ENCODE measurements at places on chromosomes 4 and X.
A peak's percentile ranks its signal among the peaks of the same experiment; 100 is the strongest.

GRCh38 chr4:2672700-2673099, 83.4 kb downstream of the TNIP2 start:
- DNase-seq = no peak

GRCh38 chr4:4333265-4333706, 43.2 kb downstream of the ZBTB49 start:
- DNase-seq = no peak

DNA sequence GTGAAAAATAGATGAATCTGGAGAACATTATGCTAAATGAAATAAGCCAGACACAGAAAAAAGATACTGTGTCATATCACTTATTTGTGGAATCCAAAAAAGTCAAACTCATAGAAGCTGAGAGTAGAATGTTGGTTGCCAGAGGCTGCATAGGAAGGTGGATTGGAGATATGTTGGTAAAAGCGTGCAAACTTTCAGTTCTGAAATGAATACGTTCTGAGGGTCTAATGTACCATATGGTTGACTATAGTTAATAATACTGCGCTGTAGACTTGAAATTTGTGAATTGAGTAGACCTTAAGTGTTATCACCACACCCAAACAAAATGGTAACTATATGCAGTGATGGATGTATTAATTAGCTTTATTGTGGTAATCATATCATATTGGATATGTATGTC, 45.0 kb upstream of the UPRT start:
- no peak for DNase-seq

DNA sequence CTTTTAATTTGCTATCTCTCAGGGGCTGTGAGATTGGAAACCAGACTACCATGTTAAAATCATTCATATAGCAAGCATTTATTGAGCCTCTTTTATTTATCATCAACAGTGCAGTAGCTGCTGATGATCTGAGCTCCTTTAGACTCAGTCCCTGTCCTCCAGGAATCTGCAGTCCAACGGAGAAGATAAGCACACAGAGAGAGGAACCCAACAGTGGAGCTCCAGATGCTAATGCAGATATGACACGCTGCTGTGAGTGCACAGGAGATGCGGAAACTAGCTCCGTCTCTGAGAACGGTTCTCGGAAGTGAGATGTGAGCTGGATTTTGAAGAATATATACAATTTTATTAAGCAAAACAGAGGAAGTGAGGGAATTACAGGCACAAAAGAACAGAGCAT, 35.4 kb downstream of the DCHS2 start:
- DNase-seq = no peak

DNA sequence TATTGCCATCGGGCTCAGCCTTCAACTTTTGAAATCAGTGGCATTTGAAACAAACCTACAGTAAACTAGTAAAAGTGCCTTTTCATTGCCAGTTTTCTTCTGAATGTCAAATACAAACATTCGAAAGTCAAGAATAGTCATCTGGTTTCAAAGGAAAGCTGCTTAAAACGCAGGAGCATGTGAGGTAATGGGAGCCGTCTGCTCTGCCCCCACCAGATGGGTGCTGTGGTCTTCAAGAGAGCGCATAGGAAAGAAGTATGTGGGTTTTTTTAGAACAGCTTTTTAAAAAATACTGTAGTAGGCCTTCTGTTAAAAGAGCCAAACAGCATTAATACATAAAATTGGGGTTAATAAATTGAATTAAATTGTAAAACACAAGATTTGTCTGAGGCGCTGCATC, 88.6 kb downstream of the STOX2 start:
- no peak for DNase-seq

DNA sequence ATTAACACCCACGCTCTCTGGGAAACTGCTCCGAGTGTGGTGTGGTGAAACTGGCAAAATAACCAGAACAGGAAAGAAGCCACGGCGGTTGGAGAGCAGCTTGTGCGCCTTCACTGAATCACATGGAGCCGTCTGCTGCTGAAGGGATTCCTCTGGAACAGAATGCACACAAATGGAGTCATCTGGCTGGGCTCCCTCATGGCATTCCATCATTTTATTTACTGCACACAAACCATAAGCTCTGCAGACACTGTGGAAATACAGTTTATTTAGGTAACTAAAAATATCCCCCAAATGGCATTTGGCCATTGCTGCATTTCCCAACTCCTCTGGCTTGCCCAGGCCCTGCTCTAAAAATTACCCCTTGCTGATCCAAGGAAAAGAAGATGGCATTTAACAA, 187.0 kb upstream of the S100G start:
- DNase-seq = no peak

DNA sequence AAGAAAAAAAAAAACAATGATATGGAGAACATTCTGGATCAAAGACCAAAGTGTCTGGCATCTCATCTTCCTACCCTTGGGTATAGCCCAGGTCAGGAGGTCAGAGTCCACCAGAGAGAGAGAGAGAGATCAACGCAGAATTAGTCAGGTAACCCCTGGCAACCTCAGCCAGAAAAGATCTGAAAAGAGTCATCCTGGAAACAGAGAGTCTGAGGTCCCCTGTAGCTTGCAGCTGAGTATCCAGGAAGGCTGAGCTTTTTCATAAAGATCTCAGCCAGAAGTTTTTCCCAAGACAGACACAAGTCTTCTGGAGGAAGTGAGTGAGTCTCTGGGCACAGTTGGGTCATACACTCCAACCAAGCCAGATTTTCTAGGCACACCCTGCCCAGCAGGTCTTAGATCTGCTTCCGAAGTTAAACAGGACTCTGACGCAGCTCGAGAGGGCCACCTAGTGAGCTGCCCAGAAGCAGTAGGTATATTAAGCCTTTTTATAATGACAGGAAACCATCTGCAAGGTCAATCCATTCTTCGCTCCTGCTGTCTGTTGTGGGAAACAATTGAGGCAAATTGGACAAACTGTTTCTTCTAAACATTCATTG, 35.7 kb downstream of the ACE2 start:
- peak; percentile 60 for DNase-seq

DNA sequence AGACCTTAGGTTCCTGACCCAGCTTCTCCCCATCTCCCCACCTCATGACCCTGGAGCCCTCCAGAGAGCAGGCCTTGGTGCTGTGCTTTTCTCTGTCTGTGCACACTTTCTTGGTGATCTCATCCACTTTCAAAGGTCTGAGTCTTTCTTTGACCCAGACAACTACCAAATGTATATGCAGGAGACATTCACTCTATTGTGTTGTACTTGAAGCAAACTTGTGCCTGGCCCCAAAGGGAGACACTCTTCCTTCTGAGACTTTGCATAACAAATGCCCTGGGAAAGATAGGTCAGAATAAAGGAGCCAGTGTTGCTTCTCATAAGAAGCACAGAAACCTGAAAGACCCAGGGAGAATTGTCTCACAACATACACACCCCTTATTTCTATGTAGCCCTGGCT, 54.3 kb upstream of the TLR2 start:
- DNase-seq = no peak

DNA sequence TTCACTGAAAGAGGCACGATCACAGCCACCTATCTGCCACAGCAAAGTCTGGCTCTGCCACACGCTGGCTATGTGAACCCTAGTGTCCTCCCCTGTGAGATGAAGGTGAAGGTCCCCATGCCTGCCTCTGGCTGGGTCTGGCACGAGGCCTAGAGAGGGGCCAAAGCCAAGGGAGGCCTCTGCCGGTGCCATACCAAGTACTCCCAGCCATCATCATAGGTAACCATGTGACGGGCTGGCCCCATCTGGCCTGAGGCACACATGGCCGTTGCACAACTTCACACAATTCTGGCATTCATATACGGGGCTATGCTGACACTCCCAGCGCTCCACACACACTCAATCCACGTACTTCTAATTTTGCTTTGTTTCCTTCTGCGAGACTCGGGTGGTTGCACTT, 15.3 kb downstream of the NOP14 start:
- no peak for DNase-seq

DNA sequence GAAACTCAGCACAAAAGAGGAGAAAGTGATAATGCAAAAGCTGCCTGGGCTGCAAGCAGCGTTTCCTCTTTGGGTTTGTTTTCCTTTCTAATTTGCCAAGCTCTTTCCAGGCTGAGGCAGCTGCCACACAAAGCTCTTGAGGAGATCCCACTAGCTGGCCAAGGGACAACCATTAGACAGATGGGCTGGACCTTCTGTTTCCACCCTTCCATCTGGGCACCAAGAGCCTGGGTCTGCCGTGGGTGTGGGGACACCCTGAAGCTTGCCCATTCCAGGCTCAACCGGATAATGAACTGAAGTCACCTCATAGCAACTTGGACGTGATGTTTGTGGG, 194.6 kb upstream of the C1QTNF7 start:
- DNase-seq = no peak

DNA sequence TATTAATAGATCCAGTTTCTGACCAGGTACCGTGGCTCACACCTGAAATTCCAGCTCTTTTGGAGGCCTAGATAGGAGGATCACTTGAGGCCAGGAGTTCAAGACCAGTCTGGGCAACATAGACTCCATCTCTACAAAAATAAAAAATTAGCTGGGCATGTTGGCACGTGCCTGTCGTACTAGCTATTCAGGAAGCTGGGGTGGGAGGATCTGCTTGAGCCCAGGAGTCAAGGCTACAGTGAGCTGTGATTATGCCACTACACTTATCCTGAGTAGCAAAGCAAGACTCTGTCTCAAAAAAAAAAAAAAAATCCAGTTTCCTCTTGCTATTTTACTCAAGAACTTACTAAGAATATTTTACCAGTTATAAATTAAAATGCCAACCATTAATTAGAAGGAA, 91.7 kb downstream of the SLC10A6 start:
- no peak for DNase-seq

DNA sequence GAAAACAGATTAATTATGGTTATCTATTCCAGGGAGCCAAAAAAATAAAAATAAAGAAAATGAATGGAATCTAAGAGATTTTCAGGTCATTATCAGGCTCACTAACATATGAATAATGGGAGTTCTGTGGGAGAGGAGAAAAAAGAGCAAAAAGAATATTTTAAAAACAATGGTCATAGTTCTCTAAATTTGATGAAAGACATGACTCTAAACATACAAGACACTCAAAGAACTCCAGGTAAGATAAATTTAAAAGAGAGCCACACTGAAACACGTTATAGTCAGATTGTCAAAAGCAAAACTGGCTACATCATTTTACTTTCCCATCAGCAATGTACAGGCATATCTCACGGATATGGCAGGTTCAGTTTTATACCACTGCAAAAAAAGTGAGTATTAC, 520.0 kb downstream of the ANKRD50 start:
- DNase-seq = no peak

GRCh38 chr4:140004549-140004895, 149.5 kb downstream of the MAML3 start:
- peak; percentile 47 for DNase-seq

DNA sequence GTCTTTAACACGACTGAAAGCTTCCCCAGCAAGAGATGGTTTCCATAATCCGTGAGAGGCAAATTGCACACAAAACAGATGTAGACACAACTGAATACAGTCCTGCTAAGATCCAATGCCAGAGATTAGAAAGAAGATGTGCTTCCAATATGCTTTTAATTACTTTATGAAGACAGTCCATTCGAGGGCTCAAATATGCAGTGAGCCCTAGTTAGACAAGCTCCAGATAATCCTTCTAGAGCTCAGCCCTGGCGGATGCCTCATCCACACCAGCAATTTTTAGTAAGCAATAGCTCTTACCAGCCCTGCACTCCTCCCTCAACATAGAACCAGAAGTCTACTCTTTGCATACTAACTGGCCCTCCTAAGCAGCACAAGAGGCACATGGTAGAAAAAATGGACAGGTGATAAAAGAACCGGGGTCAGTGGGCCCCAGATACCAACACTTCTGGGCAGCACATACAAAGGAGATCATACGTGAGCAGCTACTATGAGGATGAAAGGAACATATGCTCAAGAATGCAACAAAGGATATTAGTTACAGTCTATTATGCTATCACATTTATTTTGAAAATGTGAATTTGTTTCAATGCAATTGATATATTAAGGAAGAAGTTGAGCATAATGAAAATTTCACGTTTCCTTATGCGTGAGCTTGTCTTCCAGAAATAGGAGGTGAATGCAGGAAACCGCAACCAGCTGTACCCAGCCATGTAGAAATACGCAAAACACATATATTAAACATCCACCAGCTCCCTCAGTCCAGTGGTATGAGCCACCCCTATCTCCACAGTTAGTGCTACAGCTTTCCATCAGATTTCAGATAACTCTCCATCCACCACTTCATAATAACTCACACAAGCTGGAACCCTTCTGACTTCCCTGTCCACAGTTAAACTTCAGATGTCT, 34.3 kb downstream of the GPC4 start:
- no peak for DNase-seq

GRCh38 chrX:30513284-30513683, 64.3 kb downstream of the TASL start:
- no peak for DNase-seq

- no peak for DNase-seq
Measured at GRCh38 chr4:101074326-101074725, 273.0 kb downstream of the PPP3CA start.

DNA sequence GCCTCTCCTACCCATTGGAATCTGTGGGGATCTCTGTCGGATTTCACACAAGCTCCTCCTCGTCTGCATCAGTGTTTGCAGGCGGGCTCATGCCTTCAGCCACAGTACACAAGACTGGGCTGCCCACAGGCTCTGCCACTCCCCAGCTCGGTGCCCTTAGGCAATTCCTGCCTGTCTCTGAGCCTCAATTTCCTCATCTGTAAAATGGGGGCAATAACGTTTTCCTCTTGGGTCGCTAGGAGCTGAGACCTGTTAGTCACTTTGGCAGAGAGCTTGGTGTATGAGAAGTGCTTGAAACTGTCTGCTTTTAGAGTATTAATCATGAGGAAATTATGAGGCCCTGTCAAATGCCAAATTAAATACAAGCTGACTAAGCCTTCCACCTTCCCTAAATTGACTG, 27.6 kb upstream of the MSX1 start:
- no peak for DNase-seq

GRCh38 chr4:105230287-105230686, 83.6 kb downstream of the TET2 start:
- DNase-seq = no peak

DNA sequence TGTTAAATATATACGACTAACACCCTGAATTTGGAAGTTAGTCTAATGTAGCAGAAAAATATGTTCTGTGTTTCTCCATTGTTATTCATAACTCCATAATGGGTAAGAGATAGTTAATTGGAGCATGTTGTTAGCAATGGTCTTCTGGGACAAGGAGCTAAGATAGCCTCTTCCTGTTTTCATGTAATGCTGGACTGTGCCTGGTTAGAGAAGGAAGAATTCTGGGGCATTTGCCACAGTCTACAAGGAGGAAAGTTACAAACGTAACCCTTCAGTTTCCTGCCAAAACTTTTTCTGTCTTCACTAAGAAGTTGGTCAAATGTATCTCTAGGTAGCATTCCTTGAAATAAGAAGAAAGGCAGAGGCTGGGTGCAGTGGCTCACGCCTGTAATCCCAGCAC, 5.8 kb downstream of the PRDX4 start:
- DNase-seq = no peak

DNA sequence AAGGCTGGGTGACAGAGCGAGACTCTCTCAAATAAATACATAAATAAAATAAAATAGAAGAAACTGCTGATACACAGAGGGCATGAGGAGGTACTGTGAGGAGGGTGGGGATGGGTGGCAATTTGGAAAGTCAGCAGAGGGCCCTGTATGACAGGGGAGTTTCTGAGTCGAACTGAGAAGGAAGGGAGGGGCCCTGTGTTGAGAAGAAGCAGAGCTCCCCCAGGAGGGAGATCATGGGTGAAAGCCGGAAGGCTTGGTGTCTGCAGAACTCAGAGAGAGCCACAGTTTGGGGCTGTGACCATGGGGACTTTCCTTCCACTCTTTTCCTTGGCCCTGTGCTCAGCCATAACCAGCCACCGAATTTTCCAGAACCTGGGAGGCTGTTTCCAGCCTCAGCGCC, 24.8 kb upstream of the AFAP1 start:
- no peak for DNase-seq
